ENCODE measurements at places on chromosomes 12 and 14. TPM values are rescaled to one million over a fixed set of nuclear protein-coding genes. Genes with fewer than 3 reads are reported as not detected.

- no peak for DNase-seq
Measured at GRCh38 chr14:61178226-61179060, 102.7 kb downstream of the TMEM30B start.

DNA sequence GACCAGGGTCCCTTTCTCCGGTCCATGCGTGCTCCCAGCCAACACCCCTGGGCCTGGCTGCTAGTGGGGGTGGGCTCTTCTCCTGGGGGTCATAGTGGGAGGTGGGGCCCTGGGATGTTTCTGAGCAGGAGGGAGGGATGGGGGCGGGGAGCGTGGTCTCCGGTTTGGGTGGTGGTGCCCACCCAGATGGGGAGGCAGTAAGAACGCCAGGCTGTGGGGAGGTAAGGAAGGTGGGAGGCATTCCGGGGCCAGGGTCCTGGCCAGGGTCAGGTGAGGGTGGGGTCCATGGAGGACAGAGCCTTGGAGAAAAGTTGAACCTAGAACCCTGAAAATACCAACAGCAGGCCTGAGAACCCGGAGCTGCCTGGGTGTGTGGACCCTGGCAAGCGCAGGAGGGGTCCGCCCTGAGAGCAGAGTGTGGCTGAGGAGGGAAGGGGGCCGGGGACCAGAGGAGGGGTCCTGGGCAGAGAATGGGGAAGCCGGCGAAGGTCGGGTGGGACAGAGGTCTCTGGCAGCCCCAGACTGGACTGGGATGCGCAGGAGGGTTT, 5.7 kb downstream of the CRIP2 start:
- peak; percentile 32 for DNase-seq

Gene ABCD2
- 11.8 TPM for total RNA-seq

Gene TRMT5
- total RNA-seq, result 9.8 TPM

Gene NKX2-1
- total RNA-seq, result not detected

Gene KLRC2
- not detected for total RNA-seq
